Renal cortex interstitium (tissue), 15 donors: ENCODE measurements at places on chromosomes 16 and 17. TPM values are rescaled to one million over a fixed set of nuclear protein-coding genes. Genes with fewer than 3 reads are reported as not detected.
A peak's percentile ranks its signal among the peaks of the same experiment; 100 is the strongest.

Gene PLD2
- polyA plus RNA-seq = 38.1 TPM

Gene KRT39
- polyA plus RNA-seq = not detected

GRCh38 chr17:75366432-75366831, 39.0 kb downstream of the GRB2 start:
- no peak for DNase-seq

Gene SRL
- 0.98 TPM for polyA plus RNA-seq

Gene CEP112
- 13.8 TPM for polyA plus RNA-seq

- DNase-seq = no peak
Observed at GRCh38 chr17:74361230-74362068, at the start of gene BTBD17. BTBD17 (minus strand) TSS chr17:74361868; CDS start chr17:74361819, 49 bp downstream.

- DNase-seq = peak; percentile 79
Observed at GRCh38 chr17:57406131-57406980, 150.0 kb downstream of the MSI2 start.

- DNase-seq = no peak
Observed at GRCh38 chr16:79301051-79301450, 299.5 kb downstream of the MAF start.

DNA sequence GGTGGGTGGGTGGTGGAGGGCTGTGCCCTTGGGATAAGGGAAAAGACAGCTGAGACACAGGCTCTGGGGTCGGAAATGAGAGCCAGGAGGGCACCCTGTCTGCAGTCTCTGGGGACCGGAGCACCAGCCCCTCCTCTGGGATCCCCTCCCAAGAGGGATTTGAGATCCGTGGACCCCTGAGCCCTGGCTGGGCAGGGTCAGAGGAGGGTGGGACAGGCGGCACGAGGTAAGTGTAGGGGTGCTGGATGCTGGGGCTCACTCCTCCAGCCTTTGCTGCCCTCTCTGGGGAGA, 425 bp downstream of the SGSH start:
- DNase-seq = no peak

GRCh38 chr16:66120656-66121055, 245.8 kb upstream of the CDH5 start:
- no peak for DNase-seq

Gene FHOD1
- 46.9 TPM for polyA plus RNA-seq

GRCh38 chr17:77657839-77658238, 300.7 kb upstream of the TNRC6C start:
- DNase-seq = no peak

DNA sequence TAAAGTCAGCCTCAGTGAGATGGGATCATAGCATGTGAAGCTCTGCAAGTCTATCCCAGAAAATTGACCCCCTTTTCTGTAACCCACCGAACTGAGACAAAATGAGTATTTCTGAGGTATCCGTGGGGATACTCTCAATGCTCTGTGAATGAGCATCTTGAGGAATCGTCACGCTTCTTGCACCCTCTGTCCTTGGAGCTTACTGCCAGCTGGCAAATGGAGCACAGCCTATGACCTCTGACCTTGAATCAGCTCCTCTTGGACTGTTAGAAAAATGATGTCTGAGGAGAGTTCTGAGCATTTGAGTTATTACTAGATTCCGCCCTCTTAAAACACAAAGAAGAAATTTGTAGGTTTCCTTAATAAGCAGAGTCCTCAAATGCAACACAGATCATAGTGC, 342.1 kb downstream of the ZFHX3 start:
- no peak for DNase-seq

Gene SLFN11
- 19.2 TPM for polyA plus RNA-seq

Gene PRDM7
- polyA plus RNA-seq = 0.76 TPM

GRCh38 chr17:32536736-32537643, 50.2 kb downstream of the CDK5R1 start:
- DNase-seq = no peak

- DNase-seq = no peak
Observed at GRCh38 chr16:12267491-12267890, 291.0 kb downstream of the SNX29 start.

Gene NARF
- polyA plus RNA-seq = 88.2 TPM

DNA sequence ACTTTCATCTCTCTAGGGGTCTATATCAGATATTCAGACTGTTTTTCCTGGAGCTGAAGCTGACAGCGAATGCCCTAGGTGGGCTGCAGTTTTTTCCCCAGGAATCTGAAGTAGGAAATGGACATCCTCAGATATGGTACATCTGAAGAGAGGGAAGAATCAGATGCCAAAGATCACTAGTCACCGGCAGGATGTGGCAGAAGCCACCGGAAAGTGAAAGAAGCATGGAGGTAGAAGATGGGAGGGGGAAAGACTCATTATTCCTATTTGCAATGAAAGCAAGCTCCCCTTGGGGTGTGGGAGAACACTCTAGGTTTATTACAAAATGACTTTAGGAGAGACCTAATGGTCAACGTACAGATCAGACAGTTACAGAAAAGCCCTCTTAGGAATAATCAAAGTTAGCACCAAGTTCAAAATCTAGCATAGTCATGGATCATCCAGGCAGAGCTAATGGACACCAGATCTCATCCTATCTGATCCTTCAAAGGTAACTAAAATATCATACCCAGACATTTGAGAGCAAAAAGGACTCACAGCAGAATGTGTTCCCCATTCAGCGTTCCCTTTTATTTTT, 110.7 kb downstream of the HS3ST3A1 start:
- no peak for DNase-seq

DNA sequence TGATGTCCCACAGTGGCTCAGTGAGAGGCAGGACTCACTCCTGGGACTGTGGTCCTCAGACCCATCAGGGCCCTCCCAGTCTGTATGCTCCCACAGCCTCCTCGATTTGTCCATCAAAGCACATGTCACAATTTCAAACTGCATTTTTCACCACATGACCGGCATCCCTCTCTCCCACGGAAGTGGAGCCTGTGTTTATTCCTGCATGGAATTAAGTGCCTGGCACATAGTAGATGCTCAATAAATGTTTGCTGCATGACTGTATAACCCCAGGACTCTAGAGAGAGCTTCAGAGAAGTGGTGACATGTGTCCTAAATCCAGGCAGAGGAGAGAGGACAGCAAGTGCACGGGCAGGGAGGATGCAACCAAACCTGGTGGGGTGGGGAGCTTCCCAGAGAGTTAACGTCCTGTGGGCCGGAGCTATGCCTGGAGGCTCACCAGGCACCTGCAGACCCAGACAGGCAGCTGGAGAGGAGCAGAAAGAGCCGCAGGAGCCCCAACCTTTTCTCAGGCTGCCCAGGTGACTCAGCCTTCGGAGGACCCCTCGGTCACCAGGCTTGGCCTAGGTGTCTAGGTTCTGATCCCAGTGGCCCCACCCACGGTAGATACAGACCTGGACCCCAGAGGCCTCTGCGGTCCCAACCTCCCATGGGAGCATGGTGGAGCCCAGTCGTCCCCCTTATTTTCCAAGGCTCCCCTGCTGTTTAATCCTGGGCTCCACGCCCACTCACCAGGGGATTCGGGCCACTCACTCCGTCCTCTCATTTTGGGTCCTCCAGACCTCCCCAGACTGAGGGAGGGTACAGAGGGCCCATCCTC, 5.8 kb downstream of the CDH5 start:
- no peak for DNase-seq

DNA sequence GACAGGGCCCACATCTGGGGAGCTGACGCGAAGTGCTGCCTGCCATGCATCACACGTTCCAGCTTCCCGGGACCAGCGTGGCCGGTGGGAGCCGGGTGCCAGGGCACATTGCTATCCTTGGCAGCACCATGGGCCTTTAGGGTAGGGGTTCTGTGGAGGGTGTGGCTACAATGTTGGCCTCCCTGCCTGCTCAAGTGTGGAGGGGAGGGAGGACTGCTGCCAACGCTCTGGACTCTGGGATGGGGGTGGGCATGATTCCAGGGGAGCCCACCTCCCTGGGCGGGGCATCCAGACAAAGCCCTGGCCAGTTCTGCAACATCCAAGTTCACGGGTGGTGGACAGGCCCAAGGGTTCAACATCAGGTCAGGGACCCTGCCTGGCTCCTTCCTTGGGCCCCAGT, 13.9 kb downstream of the GRB7 start:
- DNase-seq = no peak

DNA sequence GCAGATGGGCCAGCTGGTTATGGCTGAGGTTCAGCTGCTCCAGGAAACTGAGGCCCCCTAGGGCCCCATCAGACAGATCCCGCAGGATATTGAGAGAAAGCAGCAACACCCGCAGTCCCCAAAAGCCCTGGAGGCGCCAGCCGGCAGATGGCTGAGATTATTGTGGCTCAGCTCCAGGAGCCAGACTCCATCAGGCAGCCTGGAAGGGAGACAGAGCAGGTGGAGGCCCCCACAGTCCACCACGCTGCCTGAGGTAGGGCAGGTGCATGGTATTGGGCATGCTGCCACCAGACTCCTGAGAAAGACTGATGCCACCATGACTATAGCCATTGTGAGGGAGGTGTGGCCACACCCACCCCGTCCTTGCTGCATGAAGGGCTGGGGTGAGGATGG, 9.5 kb upstream of the TMEM101 start:
- no peak for DNase-seq

- no peak for DNase-seq
Observed at GRCh38 chr17:58279736-58280479, 827 bp downstream of the MPO start.

DNA sequence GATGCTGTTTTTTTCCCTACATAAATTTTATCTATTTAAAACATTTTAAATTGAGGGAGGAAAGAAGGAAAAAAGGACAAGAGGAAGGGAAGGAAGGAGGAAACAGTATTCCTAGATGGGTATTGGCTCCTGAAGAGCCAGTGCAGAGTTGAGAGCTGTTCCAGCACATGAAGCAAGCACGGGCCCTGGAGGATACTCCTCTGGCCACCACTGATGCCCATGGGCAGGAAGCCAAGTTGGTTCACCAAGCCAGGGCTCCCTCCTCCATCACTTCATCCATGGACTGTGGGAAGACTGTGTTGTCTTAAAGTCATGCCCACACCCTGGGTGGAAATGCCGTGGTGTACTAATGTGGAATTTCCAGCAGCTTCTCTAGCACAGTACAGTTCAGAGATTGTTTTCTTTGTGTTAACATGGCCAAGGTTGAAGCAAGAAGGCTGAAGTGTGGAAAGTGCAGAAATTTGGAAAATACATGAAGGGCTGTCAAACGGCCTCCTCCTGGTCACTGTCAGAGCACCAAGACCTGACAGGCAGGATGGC, 23.9 kb upstream of the NOS2 start:
- DNase-seq = no peak

DNA sequence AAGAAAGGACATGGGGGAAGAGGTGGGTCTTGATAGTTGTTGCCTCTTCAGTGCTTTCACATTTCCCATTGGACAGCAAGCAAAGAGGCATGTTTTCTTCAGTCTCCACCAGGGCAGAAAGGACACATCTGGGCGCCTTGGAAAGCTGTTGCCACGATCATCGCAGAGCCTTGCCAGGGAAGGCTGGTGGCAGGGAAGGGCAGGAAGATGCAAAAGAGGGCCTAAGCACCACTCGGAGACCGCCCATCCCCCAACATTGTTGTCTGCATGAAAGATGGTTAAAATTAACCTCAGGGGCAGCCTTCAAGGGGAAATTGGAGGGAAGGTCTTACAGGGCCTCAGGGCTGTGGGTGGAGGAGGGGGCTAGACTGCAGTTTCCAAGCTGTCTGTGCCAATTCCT, 114.2 kb downstream of the SOX9 start:
- DNase-seq = no peak

GRCh38 chr17:63460018-63460417, 13.9 kb upstream of the CYB561 start:
- DNase-seq = no peak

DNA sequence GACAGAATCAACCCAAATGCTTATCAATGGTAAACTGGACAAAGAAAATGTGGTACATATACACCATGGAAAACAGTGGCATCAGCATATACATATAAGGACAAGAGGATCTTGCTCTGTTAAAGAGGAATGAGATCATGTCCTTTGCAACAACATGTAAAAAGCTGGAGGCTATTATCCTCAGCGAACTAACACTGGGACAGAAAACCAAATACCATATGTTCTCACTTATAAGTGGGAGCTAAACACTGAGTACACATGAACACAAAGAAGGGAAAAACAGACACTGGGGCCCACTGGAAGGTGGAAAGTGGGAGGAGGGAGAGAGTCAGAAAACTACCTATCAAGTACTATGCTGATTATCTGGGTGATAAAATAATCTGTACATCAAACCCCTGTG, 447.3 kb upstream of the MAF start:
- DNase-seq = no peak

- peak; percentile 77 for DNase-seq
Observed at GRCh38 chr16:73172241-73172972, 124.5 kb upstream of the ZFHX3 start.

Gene CTRB1
- not detected for polyA plus RNA-seq
